ENCODE measurements at places on chromosomes 11 and 22.

GRCh38 chr11:133833898-133834681, 11.2 kb downstream of the SPATA19 start:
- no peak for DNase-seq

- no peak for DNase-seq
Measured at GRCh38 chr11:9688716-9689511, 25.0 kb downstream of the SWAP70 start.

GRCh38 chr11:76385903-76386302, 4.8 kb downstream of the GVQW3 start:
- DNase-seq = no peak

- DNase-seq = no peak
Measured at GRCh38 chr11:124837491-124837856, 27.8 kb upstream of the ROBO3 start.

- no peak for DNase-seq
Measured at GRCh38 chr11:67354075-67355022, 1.0 kb upstream of the POLD4 start.

GRCh38 chr11:93988912-93989311, 32.2 kb upstream of the HEPHL1 start:
- no peak for DNase-seq

DNA sequence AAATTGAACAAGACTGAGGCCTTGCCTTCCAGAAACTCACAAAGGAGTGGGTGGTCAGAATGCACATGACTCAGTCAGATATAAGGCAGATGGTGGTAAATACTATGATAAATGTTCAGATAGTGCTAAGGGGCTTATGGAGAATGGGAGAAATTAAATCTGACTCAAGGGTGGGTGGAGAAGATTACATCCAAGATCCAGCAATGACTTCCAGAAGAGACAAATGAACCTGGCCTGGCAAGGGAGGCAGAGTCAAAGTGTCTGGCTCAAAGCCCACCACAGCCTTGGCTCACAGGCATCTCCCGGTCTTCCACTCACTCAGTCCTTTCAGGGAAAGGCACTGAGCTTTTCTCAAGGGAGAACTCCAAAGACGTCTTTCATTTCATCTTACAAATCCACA, 6.1 kb upstream of the ZBTB16 start:
- DNase-seq = no peak

DNA sequence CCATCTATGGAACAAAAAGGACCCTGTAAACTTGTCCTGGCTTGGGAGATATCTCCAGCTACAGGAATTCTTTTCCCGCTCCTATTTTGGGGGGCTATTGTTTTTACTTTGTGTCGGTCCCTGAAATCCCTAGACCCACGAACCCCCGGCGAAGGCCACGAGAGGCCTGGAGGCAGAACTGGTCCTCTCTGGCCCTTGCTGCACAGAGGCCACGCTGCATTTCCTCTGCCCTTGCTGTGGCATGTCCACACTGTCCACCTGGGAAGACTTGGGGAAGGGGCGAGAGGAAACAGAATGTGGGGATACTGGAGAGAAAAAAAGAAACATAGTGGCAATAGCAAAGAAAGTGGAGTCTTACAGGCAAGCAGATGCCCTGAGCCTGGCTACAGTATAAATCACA, 2.3 kb upstream of the ANO1 start:
- no peak for DNase-seq

- DNase-seq = no peak
Measured at GRCh38 chr11:47433157-47433556, 6.9 kb upstream of the PSMC3 start.

DNA sequence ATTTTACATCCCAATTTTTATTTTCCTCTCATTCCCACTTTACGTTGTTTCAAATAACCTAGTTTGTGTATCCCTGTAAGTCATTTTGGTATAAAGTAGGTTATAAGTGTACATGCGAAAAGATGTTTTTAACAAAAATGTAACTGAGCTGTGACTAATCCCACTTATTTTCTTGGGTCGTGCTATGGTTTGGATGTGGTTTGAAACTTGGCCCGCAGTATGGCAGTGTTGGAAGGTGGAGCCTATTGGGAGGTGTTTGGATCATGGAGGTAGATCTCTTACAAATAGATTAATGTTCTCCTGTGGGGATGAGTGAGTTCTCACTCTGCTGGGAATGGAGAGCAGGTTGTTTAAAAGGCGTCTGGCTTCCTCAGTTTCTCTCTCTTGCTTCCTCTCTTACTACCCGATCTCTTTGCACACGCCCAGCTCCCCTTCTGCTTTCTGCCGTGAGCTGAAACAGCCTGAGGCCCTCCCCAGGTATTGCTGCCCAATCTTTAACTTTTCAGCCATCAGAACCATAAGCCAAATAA, 7.2 kb downstream of the RPL27A start:
- no peak for DNase-seq

- no peak for DNase-seq
Measured at GRCh38 chr11:12667646-12668045, 6.6 kb upstream of the TEAD1 start.

DNA sequence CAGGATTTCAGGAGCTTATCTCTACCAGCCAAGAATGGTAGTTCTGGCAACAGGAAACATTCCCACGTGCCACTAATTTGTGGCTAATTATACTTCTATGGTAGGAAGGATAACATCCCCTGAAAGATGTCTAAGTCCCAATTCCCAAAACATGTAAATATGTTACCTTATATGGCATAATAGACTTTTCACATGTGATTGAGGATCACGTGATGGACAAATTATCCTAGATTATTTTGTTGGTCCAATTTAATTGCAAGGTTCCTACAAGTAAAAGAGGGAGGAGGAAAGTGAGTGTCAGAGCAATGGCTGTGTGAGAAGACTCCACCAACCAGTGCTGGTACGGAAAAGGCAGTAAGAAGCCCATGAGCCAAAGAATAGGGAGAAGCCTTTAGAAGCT, 9.9 kb upstream of the MSANTD4 start:
- DNase-seq = no peak

- DNase-seq = no peak
Measured at GRCh38 chr11:80533463-80533862, 1092.6 kb upstream of the TENM4 start.

- peak; percentile 23 for DNase-seq
Measured at GRCh38 chr11:7143908-7144307, 55.1 kb downstream of the RBMXL2 start.

- DNase-seq = no peak
Measured at GRCh38 chr22:19395276-19395675, 36.3 kb downstream of the HIRA start.

DNA sequence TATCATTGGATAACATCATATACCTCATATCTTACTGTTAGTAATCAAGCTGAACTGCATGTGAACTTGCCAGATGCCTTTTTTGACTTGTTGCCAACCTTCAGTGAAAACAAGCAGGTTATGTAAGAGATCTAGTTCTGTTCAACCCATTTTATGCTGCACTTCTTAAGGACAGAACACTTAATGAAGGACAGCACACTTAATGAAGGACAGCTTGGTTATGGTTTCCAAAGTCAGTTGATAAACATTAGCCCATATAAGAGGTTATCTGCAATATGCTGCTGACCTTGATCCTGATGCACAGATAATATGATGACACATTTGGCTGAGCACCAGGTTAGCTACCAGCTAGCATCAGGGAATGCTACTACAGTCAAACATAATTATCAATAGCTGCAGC, 358.7 kb upstream of the PDGFD start:
- no peak for DNase-seq

All from neuronal stem cell (in vitro differentiated cells).